ENCODE measurements at places on chromosomes 1 and 21.

GRCh38 chr1:198860371-198860770 lies 221.5 kb downstream of the PTPRC start:
- no peak for DNase-seq

- peak; percentile 7 for DNase-seq
These were observed at the start of gene CD244 for GRCh38 chr1:160862203-160863060. Gene CD244, minus strand, starts transcription at chr1:160862887. Its CDS starts 210 bp downstream, at chr1:160862677.

GRCh38 chr1:199762572-199762971 lies 264.9 kb upstream of the NR5A2 start:
- DNase-seq: no peak

GRCh38 chr1:169892927-169893644 lies 610 bp downstream of the SCYL3 start:
- DNase-seq: no peak

DNA sequence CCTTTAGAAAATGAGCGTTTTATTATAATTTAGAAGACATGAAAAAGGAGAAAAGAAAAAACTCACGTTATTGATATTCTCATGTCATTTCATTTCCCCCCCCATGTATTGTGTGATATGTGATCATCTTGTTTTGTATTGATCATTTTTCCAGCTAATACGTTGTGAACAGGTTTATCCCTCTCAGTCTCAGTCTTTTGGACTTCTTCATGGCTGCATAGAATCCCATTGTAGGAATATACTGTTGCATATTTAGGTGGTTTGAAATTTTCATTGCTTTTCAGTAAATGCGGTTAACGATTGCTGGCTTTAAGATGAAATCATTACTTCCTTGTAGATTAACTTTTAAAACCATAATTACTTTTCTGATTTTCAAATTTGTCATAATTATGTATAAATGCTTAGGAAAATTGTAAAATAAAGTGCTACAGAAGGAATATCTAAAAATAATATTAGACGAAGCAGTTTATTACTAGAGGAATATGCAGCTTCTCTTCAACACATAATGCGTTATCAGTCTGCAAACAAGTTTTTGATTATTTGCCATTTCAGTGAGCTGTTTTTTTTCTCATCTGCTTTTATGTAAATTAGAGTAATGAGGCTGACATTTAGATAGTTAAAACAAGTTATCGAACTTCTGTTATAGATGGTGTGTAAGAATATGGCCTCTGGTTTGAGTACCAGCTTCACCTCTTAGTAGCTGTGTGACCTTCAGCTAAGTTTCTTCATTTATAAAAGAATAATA lies 1.8 kb downstream of the SON start:
- DNase-seq: no peak

DNA sequence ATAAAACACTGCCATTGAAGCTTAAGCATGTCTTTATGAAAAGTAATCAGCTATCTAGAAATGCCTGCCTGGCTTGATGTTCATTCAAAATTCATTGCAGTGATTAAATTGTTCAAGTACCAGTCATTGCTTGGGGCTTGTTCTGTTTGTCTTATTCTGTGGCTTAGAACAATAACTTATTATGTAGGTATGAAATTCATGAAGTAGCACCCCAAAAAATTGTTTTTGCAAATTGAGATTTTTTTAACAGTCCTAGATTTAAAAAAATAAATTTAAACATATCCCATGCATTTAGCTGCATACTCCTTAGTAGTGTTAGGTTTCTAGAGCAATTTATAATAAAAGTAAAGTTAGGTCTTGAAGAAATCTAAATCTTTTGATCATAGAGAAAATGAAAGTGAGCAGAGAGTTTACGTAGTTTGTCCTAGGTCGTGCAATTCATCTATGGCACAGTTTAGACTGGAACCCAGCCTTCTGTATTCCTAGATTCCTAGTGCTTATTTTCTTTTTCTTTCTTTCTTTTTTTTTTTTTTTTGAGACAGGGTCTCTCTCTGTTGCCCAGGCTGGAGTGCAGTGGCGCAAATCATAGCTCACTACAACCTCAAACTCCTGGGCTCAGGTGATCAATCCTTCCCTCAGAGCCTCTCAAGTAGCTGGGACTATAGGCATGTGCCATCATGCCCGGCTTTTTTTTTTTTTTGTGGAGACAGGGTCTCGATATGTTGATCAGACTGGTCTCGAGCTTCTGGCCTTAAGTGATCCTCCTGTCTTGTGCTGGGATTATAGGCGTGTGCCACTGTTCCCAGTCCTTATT lies 9.3 kb downstream of the MIER1 start:
- no peak for DNase-seq

GRCh38 chr21:35342440-35342839 lies 293.3 kb upstream of the RUNX1 start:
- DNase-seq: no peak

DNA sequence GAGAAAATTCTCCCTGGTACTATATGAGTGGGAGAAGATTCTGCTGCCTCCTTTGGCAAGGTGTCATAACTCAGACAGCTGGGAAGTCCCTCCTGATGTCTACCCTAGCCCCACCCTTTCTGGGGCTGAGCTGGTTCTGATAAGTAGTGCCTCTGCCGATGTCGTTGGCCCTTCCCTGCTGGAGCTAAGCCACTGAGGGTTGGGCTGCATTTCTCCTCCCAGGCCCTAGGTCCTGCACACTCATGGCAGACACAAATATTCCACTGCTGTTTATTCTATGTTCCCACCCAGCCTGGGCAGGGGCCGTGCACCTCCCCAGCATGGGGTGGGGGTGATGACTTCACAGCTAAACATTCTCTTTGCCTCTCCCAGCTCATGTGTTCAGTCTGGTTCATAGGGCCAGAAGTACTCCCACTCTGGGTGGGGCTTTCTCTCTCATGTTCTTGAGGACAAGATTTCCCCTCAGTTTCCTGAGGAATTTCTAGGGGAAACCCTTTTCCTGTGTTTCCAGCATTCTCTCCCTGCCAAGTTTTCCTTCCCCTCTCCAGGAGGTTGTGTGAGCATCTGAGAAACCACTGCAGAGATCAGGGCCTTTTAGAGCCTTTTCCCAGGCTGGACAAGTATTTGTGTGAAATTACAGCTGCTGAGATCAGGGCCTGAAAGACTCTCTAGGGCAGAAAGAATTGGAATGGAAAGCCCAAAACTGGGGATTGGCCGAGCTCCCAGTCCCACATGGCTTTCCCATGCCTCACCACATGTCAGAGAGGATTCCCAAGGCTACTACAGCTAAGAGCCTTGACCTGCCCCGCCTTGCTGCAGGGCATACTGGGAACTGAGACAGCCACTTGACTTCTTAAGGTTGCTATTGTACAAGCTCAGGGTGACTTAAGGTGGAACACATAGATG lies 66.2 kb downstream of the ATP2B4 start:
- no peak for DNase-seq

GRCh38 chr1:156648951-156649350 lies 7.0 kb downstream of the BCAN start:
- DNase-seq: no peak

GRCh38 chr1:179938752-179939151 lies 15.9 kb upstream of the CEP350 start:
- DNase-seq: no peak

GRCh38 chr1:171248302-171248701 lies at the start of gene FMO1:
Gene FMO1, plus strand, starts transcription at chr1:171248494. Its CDS starts 9,594 bp downstream, at chr1:171258088.
- DNase-seq: no peak

DNA sequence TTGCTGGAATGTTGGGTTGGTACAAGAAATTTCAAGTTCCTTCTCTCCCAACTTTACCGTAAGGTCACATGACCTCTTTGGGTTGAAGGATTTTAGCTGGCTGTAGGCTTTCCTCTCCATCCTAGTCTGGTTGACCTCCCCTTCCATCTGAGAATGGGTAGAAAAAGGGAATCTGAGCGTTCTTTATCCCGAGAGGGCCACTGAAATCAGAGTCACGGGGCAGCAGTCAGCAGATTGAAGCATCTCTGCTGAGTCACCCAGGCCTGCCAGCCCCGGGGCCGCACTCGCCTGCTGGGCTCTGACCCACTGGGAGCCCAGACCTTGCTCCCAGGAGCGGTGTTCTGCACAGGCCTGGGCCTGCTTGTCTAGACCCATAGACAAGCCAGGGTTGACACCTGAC lies 31.0 kb downstream of the TMCC2 start:
- no peak for DNase-seq

GRCh38 chr1:116324411-116324810 lies 48.6 kb upstream of the ATP1A1 start:
- no peak for DNase-seq

- no peak for DNase-seq
These were observed at the start of gene OR10T2 for GRCh38 chr1:158398818-158399514. Gene OR10T2, minus strand, starts transcription at chr1:158399466. Its CDS starts 0 bp downstream, at chr1:158399466.

DNA sequence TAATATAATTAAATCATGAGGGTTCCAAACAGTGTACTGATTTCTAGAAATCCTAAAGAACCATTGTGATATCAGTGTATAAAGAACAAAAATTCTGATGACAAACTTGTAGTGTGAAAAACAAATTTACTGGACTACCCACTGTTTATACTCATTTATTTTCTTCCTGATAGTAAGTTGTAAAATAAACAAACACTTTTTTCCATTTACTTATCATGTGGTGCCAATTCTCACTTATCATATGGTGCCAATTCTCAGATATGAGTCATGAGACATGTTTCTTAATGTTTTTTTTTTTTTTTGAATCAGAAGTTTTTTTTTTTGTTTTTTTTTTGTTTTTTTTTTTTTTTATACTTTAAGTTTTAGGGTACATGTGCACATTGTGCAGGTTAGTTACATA lies 137.7 kb downstream of the LEPR start:
- no peak for DNase-seq

DNA sequence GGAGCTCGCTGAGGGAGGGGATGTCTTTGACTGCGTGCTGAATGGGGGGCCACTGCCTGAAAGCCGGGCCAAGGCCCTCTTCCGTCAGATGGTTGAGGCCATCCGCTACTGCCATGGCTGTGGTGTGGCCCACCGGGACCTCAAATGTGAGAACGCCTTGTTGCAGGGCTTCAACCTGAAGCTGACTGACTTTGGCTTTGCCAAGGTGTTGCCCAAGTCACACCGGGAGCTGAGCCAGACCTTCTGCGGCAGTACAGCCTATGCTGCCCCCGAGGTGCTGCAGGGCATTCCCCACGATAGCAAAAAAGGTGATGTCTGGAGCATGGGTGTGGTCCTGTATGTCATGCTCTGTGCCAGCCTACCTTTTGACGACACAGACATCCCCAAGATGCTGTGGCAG lies 1.4 kb downstream of the TSSK3 start:
- DNase-seq: no peak

- DNase-seq: no peak
These were observed 48.2 kb upstream of the BTG3 start for GRCh38 chr21:17660862-17661261.

GRCh38 chr21:27513825-27514224 lies 546.9 kb upstream of the ADAMTS5 start:
- DNase-seq: no peak

- DNase-seq: no peak
These were observed 64.1 kb upstream of the RNPC3 start for GRCh38 chr1:103461161-103462105.

DNA sequence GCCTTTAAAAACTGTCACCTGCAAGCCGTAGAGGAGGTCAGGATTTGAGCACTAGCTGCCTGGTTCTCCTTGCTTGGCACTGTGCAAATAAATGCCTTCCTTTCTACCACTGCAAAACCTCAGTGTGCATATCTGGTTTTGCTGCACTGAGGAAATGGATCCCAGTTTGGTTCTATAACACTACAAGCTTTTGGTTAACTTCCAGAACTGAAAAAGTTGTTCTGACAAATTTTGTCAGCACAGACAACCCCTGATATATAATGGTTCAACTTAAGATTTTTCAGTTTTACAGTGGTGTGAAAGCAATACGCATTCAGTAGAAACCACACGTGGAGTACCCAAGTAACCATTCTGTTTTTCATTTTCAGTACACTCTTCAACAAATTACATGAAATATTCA lies 29.8 kb upstream of the GALNT2 start:
- no peak for DNase-seq

GRCh38 chr1:53652441-53653199 lies 86.3 kb downstream of the GLIS1 start:
- no peak for DNase-seq

GRCh38 chr1:112694363-112694929 lies 12.5 kb downstream of the RHOC start:
- no peak for DNase-seq

DNA sequence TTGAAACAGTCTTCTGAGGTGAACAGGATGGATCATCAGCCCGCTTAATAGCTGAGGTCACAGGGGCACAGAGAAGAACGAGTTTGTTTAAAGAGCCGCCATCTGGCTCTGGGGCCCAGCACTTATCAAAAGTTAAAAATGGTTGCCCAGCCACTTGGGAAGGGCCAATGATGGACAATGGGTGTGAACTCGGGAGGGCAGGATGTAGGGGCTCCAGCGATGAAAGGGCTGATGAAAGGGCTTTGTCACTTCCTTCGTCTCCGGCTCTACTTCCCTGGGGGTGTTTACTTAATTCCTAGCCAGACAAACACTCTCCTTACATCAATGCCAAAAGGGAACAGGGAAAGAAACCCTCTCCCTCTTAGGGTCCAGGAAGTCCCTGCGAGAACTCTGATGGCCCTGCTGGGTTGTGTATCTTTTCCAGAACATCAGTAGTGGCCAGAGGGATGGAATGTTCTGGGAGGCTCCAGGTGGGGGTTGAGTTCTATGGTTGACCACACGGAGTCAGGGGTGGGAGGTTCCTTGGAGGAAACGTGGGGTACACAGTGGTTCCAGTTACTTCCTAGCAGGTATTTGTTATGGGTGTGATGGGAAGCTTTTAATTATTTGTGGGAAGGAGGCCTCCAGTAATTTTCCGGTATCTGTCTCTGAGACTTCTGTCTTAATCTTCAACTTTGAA lies 9.0 kb upstream of the ABCG1 start:
- no peak for DNase-seq

DNA sequence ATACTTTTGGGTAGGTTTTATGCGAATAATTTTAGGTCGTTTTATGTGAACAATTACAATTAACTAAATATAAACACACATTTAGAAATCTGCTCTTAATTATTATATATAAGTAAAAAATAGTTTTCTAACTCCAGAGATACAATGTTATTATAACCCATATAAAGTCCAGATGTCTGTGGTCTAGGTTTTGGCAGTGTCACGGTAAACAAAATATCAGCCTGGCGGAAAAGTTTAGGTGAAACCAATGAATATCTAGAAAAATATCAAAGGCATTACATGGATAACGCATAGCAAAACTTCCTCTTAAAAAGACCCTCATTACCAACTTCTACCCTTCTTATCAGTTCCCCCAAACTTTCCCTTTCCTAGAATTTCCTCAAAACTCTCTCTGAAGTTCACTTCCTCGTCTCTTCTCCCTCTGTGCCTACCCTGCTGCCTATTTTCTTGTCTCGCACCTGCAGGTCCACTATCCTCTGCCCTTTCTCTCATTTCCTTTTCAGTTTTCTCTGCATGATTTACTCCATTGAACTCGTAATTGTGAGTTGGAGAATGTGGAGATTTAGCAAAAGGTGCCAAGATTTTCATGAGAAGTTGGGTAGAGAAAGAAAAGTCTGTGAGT lies 21.8 kb downstream of the VTCN1 start:
- DNase-seq: no peak

DNA sequence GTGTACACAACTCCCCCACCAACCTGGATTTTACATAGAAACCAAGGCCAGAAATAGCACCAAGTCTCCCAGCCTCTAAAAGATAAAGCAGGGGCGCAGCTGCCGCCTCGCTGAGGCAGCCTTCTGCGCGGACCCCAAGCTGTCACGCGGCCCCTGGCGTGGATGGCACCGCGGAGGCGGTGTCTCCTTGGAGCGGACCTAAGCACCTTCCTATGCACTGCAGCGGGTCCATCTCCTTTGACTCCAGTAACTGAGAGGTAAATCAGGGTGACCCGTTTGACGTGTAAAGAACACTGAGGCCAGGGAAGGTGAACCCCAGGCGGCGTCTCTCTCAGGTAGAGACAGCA lies 17.0 kb downstream of the ZNF697 start:
- DNase-seq: no peak

Data from stimulated activated CD4-positive, alpha-beta T cell treated with anti-CD3 and anti-CD28 coated beads, TNF-alpha, amount 100 ng/mL, for 4 hours (primary cell).